ENCODE measurements at places on chromosomes 2 and 18.
A peak's percentile ranks its signal among the peaks of the same experiment; 100 is the strongest.

- no peak for DNase-seq
These were observed 43.8 kb upstream of the CDH19 start for GRCh38 chr18:66647671-66648070.

GRCh38 chr2:113075030-113075429 lies 7.3 kb downstream of the IL1F10 start:
- DNase-seq: no peak

DNA sequence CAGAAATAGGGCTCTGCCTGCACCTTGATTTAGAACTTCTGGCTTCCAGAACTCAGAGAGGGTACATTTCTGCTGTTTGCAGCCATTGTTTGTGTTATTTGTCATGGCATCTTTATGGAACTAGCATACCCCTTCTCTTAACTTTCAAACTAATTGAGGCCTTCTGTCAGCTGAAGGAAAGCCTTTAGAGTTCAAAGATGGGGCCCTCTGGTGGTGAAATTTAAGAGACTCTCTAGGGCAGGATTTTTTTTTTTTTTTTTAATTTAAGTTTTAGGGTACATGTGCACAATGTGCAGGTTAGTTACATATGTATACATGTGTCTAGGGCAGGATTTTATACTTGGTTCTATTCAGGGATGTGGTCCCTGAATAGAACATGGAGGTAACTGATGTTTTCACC lies 260.6 kb upstream of the LINC00305 start:
- DNase-seq: peak; percentile 17

- no peak for DNase-seq
These were observed 416.6 kb downstream of the PLCL1 start for GRCh38 chr2:198220763-198221610.

- peak; percentile 3 for DNase-seq
These were observed 625 bp upstream of the NBAS start for GRCh38 chr2:15561574-15562344.

- no peak for DNase-seq
These were observed 70.7 kb downstream of the PMS1 start for GRCh38 chr2:189854940-189855339.

- no peak for DNase-seq
These were observed 225.9 kb downstream of the C1D start for GRCh38 chr2:67836866-67837265.

GRCh38 chr2:54830546-54830945 lies 107.1 kb downstream of the EML6 start:
- DNase-seq: no peak

GRCh38 chr18:13528739-13529392 lies 197.5 kb downstream of the FAM210A start:
- no peak for DNase-seq

DNA sequence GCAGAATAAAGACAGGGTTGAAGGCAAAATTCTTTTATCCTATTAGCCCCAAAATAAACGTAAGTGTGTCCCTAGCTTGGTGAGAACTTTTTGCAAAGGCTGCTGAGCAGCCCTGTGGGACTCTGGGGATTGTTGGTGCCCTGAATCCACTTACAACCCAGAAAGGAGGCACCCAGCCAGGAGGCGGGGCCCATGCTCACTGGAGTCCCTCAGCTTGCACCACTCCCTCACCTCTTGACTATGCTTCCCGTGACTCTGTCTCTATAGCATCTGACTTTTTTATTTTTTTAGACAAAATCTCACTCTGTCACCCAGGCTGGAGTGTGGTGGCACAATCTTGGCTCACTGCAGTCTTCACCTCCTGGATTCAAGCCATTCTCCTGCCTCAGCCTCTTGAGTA lies 15.8 kb upstream of the COL6A3 start:
- DNase-seq: no peak

GRCh38 chr18:34600158-34600557 lies 109.9 kb upstream of the DTNA start:
- DNase-seq: no peak

DNA sequence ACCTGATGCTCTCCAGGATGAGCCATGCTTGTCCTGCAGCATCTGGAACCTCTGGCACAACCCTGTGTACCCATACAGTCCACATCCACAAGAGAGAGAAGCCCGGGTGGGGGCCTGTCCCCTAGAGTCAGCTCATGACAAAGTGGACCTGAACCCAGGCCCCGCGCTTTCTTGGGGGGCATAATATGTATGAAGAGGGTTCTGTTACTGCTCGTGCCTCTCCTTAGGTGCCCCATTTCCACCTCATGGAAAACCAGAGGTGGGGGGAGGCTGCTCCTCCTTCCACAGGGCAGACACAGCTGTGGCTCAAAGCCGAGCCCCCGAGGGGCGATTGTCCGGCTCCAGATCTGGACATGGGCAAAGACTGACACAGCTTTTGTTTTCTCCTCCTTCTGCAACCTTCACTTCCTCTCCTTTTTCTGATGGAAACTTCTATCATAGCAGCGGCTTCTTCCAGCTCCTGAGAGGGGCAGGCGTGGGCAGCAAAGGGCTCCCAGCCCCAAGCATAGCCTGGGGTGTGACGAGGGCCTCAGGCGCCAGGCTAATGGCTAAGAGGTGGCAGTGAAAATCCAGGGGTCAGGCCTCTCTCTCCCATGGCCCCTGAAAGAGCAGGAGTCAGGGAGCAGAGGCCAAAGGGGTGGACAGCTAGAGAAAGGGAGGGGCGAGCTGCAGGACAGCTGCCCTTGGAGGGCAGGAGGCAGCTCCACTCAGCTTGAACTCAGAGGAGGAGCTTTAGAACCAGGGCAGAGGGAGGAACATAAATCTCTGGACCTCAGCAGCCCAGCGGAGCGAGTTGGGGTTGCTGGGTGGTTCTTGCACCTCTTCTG lies 155.5 kb downstream of the ZFP36L2 start:
- DNase-seq: no peak

DNA sequence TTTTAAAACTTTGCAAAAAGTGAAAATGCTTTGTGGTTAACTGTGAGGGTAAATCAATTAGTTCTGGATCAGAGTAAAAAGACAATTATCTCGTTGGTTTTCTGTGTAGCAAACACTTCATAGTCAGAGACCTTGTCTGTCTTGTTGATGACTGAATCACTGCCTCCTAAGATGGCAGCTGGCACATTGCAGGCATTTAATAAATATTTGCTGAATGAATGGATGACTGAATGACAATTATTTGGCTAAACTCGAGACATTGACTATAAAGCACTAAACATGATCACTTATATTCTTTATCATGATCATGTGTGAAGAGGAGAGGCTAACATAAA lies 96.2 kb downstream of the MAIP1 start:
- no peak for DNase-seq

GRCh38 chr2:224650815-224651439 lies 65.2 kb downstream of the CCDC195 start:
- DNase-seq: peak; percentile 23

- no peak for DNase-seq
These were observed 565.3 kb upstream of the ZNF804A start for GRCh38 chr2:184032983-184033382.
